HepG2 (cell line): ENCODE measurements at places on chromosomes 5 and 9.

- no peak for DNase-seq
These were observed 35.3 kb upstream of the HK3 start for GRCh38 chr5:176934309-176934930.

GRCh38 chr9:13013991-13014883 is 239.4 kb downstream of the LURAP1L start:
- DNase-seq: no peak

DNA sequence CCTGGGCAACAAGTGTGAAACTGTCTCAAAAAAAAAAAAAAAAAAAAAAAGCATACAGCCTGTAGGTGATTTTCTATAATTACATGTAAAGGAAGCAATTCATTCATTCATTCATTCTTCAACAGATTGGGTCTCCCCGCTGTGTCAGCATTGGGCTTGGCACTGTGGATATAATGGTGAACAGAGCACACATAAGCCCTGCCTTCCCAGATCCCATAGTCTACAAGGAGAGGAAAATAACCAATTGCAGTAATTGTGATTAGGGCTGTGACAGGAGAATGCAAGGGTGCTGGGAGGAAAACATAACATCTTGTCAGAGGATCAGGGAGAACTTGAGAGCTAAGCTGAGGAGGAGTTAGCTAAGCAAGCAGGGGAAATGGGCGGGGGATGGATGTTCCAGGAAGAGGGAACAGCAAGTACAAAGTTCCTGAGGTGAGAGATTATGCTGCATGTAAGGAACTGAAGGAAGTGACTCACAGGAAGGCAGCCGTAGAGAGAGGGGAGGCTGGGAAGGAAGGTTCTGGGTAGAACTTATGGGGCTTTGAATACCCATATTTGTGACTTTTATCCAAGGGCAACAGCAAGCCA is 24.0 kb upstream of the KLF9 start:
- peak; percentile 24 for DNase-seq

DNA sequence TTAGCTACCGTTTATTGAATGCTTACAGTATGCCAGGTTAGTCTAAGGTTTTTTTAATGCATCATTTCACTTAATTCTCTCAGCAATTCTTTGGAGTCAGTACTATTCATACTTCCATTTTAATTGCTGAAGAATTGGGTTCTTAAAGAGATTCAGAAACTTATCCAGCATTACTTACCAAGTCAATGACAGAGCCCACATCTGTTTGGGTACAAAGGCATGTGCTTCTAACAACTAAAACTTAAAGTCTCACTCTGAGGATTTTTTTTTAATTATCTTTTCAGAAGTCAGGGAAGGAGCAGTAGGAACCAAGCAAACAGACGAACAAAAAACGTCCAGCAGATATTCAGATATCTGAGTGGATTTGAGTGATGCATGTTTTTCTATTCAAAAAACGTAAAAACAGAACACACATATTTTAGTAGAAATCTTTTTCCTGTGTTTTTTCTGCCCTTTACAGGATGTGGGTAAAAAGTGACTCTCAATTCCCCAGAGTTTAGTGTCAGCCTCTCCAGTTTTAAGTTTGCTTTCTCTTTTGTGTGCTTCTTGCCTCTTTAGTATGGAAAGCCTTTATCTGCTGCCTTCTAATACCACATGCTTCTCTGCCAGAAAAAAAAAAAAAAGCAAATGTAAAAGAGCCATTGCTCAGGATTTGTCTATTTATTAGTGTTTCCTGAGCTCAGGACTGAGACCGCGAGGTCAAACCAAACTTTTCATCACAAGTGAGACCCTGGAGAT is 118.0 kb downstream of the PRKACG start:
- DNase-seq: no peak

GRCh38 chr9:124208571-124208970 is 49.2 kb upstream of the NEK6 start:
- no peak for DNase-seq

- no peak for DNase-seq
These were observed 179.0 kb downstream of the TSSK1B start for GRCh38 chr5:113255579-113256386.

DNA sequence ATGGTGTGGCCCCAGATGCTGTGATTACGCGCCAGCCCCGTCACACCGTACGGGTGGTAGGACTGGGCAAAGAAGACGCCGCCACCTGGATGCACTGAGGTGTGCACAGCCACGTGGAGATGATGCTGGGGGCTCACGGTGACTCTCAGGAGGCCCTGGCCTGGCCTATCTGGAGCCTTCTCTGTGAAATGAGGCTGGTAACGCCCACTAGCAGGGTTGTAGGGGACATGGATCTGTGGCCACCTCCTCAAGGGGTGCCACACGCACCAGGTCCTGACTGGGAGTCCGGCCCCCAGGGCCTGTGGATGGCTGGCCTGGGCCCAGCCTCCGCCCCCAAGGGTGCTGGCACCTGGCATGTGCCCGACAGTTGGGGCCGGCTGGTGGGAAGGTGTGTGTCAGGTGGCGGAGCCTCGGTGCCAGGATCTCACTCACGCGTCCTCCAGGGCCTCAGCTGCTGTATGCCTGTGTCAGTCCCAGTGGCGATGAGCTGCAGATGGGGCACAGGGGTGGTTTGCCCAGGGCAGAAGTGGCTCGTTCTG is 32.4 kb downstream of the NEK6 start:
- DNase-seq: no peak
